ENCODE measurements at places on chromosomes 12 and 14.

- DNase-seq = no peak
Observed at GRCh38 chr12:124416516-124417395, 121.9 kb downstream of the RFLNA start.

DNA sequence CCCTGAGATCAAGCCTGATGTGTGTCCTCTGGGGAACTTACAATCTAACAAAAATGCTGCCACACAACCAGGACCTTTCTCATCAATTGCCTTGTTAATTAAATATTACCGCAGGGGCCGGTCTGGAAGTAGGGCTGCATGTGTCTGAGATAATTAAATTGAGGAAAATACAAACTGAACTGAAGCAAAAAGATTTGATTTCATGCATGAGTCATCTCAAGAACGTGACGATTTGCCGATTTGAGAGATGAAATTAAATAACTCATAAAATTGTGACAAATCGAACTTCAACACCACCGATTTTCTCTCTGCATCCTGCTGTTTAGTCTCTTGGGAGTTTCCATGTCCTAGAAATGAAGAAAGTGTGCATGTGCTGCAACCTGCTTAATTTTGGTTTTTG is 94.6 kb upstream of the DAAM1 start:
- no peak for DNase-seq

DNA sequence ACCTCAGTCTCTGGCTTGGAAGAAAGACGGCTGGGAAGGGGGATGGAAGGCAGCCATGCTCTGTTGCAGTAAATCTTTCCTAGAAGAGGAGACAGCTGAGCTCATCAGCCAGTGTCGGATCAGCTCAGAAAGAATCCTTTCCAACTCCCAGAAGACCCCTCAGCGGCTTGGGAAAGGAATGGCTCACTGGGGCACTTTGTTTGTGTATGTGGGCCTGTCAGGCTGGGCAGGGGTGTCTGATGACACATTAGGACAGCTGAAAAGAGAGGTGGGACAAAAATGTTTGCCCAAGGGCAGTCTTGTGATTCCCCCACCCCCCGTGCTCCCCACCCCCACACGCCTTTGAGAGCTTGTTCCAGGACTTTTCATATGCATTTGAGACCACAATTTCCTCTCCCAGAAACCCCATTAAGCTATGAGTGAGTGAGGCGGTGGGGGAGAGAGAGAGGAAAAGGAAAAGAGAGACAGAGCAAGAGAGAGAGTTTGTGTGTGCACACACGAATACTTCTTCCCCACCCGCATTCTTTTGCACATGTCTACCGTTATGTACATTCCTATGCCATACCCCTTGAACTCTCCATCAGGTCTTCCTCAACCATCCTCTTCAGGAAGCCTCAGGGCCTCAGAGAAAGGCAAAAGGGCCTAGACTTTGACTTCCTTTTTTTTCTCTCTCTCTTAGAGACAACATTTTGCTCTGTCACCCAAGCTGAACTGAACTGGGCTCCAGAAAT is 198.9 kb downstream of the ZFP36L1 start:
- peak; percentile 42 for DNase-seq

- DNase-seq = no peak
Observed at GRCh38 chr12:56596815-56597214, 33.3 kb downstream of the BAZ2A start.

DNA sequence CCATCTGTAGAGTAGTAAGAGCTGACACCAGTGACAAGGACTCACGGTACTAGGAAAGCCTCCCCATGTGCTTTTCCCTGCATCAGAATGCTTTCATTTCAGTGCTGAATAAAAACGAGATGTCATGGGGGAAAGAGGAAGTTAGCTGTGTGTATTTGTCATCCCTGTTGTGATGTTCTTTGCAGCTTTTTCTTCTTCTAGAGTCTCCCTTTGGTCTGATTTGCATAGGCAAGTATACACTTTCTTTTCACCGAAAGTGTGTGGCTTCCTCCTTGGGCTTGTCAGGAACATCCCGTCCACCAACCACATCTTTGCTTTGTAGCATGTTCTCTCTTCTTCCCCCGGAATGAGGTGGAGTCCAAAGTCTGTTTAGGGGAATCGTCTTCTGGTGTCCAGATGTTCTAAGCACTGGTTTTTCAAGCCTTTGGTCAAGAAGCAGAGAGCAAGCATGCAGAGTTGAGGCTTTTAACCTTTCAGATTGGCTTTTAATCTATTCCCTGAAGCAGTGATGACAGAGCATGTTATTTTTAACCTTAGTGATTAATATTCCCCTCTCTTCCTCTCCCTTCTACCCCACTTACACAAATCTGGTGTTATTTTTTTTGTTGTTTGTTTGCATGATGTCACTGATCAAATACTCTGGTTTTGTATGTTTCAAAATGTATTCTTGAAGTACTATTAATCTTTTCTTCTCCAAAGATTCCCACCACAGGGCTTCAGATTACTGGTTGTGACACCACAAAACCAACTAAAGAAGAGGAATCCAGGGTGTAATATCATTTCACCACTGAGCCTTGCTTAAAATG is 163.4 kb downstream of the SAMD4A start:
- DNase-seq = peak; percentile 78

- DNase-seq = peak; percentile 6
Observed at GRCh38 chr12:1916371-1917171, 1.9 kb downstream of the CACNA2D4 start.

- DNase-seq = no peak
Observed at GRCh38 chr12:95481888-95482287, 7.9 kb downstream of the METAP2 start.

DNA sequence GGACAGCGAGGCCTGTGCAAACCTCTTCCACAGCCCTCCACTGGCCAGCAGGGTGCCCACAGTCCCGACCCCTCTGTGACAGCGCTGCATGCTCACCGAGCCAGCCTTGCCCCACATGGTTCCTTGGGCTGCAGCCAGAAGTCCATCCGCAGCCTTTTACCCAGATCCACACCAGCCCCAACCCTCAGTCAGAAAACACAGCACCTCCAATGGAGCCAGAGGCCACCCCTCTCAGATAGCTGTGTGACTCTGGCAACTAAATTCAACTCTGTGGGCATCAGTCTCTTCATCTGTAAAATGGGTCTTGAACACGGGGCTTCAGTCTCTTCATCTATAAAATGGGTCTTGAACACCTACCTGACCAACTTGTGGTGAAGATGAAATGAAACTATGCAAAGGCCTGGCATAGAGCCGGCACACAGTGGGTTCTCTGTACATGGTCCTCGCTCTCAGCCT is 38.0 kb downstream of the NFKBIA start:
- DNase-seq = no peak

DNA sequence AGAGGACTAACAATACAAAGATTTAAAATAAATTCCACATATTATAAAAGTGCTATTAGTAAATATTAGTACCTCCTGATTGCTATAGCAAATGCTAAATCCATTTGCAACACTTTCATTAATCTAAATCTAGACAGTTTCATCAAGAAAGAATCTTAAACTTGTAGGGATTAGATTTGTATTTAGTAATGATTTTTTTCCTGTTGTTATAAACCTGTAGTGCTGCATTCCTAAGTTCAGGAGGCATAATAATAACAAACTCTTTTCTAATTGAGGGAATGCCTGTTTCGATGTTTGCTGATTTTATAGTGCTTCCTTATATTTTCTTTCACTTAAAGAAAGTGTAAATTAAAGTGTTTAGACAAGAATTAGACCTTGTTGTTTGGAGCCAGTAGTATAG is 166.1 kb downstream of the FOXA1 start:
- DNase-seq = no peak

DNA sequence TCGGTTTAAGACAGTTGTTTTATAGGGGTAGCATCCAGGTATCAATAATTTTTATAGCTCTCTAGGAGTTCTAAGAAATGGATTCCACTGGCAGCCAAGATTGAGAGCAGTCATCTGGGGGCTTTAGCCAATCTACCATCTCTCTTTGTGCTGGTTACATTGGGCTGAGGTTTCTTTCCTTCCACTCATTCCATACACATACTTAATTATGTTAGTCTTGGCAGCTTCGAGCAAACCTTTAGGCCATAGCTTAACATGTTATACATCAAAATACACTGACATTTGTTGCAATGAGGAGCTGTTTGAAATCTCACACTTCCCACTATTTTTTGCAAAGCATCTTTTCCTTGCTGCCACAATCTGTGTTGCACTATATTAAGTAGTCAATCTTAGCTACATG is 63.1 kb downstream of the ARMH4 start:
- no peak for DNase-seq

DNA sequence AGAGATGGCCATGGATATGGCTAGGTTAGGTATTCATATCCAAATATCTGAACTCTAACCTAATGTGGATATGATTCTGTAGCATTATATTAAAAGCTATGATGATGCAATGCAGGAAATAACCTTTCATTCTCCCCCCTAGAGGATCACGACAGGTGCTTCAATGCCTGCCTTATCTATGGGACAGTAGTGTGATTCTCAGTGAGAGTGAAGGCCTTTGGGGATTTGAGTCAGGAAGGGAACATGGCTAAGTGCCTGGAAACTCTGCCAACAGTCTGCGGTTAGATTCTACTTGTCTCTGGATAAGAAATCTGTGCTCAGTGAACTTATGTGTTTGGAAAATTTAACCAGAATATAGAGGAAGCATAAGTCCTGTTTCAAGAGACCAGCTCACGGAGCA is 81.8 kb downstream of the SLC38A1 start:
- peak; percentile 43 for DNase-seq

GRCh38 chr12:128956755-128957154 is 103.5 kb downstream of the GLT1D1 start:
- DNase-seq = no peak

- DNase-seq = peak; percentile 9
Observed at GRCh38 chr12:1915082-1915968, 3.1 kb downstream of the CACNA2D4 start.

- DNase-seq = no peak
Observed at GRCh38 chr12:124282287-124282686, 12.6 kb upstream of the RFLNA start.

- DNase-seq = no peak
Observed at GRCh38 chr12:55694188-55694515, 13.6 kb downstream of the ITGA7 start.

- DNase-seq = no peak
Observed at GRCh38 chr12:77349689-77350370, 284.5 kb upstream of the E2F7 start.

DNA sequence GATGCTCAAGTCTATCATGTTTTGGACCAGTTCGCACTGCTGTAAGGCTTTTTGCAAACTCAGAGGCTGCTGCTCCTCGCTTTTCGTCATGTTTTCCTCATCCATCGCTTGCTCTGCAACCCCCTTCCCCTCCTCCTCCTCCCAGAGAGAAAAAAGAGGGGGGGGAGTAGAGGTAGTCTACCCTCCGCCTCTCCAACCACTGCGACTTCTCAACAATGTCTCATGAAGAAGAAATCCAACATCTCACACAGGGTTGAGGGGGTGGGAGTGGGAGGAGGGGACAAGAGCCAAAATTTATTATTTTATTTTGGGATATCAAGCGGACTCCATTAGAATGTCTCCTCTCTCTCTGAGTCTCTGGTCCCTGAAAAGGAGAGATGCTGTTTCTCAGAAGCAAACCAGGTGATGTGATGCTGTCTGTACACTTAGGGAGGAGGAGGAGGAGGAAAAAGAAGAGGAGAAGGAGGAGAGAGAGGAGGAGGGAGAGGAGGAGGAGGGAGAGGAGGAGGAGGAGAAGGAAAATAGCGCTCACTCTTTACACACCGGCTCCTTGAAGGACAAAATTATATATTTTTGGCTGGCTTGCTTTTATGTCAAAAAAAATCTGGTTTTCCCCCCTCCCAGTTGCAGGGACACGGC is 520 bp downstream of the KSR2 start:
- no peak for DNase-seq

DNA sequence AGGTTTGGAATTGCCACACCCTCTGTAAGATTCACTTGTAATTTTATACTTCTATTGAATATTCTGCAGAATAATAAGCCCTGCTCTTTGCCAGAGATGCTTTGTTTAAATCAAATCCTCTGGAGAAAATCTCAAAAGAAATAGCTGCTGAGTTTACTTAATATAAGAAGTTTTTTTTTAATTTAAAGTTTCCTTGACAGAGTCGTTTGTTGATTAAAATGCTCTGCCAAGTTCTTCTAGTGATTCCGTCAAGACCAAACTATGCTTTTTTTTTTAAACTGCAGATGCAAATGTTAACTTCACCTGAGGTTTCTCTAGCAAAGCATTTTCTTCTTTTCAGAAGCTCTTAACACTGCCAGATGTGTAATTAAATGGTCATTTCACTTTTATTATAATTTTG is 13.4 kb upstream of the NAV3 start:
- no peak for DNase-seq

DNA sequence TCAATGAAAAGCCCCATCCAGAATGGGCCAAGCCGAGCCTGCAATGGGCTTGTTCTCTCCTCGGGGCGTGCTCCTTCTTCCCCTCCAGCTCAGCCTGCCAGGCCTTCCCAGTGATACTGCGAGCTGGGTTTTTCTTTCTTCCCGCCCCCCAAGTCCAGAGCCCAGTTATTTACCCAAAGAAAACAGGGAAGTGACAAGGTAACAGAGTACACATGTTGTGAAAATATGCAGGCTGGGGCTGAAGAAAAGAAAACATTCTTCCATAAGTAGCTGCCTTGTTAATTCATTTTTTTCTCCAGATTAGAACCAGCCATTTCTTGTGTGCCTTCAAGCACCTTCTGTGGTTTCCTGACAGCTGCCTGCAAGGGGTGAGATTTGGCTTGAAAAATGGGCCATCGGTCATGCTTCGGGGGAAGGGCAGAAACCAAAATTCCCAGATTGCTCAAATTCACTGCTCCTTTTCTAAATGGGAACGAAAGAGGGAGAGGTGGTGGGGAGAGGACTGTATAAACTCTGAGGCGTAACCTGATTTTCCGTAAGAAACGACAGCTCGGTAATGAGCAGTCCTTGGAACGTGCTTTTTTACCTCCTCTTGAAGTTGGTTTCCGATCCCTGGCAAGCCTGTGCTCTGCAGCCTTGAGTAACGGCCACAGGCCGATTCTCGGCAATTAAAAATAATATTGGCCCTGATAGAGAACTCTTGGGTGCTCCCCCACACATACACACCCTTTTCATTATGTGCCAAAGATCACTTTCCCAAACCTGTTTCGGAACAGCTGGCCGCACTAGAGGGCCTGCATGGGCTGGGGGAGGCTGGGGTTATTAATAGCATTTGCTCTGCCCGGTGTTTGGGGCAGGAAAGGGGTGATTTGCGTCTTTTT is 229.4 kb downstream of the ZFP36L1 start:
- DNase-seq = peak; percentile 27

- DNase-seq = no peak
Observed at GRCh38 chr14:31884776-31885379, 192.2 kb upstream of the ARHGAP5 start.

GRCh38 chr14:90499121-90499520 is 102.3 kb downstream of the CALM1 start:
- DNase-seq = no peak

DNA sequence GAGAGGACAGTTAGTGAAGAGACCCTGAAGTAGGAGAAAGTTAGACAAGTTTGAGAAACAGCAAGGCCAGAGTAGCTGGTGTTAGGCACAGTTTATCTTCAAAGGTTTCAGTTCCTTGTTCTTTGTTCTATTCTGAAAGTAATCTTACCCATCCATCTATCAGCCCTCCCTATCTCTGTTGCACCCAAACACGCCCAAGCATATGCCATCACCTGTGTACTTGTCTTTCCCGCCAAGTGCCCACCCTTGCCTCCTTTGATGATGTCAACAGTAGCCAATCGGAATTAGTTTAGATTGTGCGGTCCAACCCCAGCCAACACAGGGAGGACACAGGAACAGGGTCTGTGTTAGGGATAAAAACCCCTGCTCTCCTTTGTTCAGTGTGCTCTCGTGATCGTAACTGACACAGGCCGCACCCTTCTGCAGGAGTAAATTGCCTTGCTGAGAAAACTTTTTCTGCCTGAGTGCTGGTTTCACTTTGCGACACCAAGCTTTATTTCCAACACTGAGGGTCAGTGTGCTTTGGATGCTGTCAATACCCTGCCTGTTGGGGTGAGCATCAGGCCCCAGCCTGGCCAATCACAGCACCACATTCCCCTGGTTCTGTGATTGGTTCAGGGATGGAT is 4.7 kb upstream of the TMEM229B start:
- DNase-seq = peak; percentile 54
